ENCODE measurements at places on chromosomes 6 and 20. TPM values are rescaled to one million over a fixed set of nuclear protein-coding genes. Genes with fewer than 3 reads are reported as not detected.

- DNase-seq = no peak
Observed at GRCh38 chr6:90925726-90926125, 338.9 kb upstream of the MAP3K7 start.

Gene APCDD1L
- total RNA-seq = not detected

GRCh38 chr6:119361209-119361608, 11.6 kb upstream of the MAN1A1 start:
- DNase-seq = no peak

Gene TFB1M
- 44.7 TPM for total RNA-seq

- no peak for DNase-seq
Observed at GRCh38 chr6:89267918-89268317, 47.2 kb downstream of the GABRR2 start.

Gene OR2W1
- total RNA-seq = not detected

DNA sequence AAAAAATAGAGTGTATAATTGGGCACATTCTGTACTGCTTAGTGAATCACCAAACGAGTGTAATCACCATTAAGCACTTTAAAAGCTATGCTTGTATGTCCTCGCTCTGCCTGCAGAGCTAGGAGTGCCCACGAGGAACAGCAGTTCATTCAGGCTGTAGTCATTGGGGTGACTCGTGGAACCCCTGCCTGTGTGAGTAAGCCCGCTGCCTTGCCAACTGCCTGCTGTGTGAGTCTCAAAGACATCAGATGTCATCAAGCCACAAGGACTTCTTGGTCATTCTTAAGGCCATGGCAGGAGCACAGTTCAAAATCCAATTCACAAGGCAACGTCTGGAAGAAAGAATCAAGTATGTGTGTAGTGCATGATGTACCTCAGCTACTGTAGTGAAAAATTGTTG, 60.4 kb downstream of the FOXO3 start:
- DNase-seq = no peak

Gene FLRT3
- total RNA-seq = not detected

DNA sequence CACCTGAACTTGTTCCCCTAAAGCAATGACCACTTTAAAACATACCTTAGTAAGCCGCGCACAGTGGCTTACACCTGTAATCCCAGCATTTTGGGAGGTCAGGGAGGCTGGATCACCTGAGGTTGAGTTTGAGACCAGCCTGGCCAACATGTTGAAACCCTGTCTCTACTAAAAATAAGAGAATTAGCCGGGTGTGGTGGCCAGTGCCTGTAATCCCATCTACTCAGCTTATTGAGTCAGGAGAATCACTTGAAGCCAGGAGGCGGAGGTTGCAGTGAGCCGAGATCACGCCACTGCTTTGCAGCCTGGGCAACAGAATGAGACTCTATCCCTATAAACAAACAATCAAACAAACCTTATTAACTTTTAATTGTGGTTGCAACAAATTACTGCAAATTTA, 1.6 kb upstream of the RAET1E start:
- no peak for DNase-seq

- no peak for DNase-seq
Observed at GRCh38 chr6:156396068-156396771, 381.0 kb upstream of the ARID1B start.

GRCh38 chr6:127547215-127547614, 28.1 kb upstream of the MTCL3 start:
- no peak for DNase-seq

- no peak for DNase-seq
Observed at GRCh38 chr6:41798901-41799558, 11.5 kb downstream of the TOMM6 start.

- DNase-seq = no peak
Observed at GRCh38 chr6:11812951-11813350, 34.3 kb upstream of the ADTRP start.

- no peak for DNase-seq
Observed at GRCh38 chr20:36342331-36343120, 36.4 kb downstream of the DLGAP4 start.

Gene PTGIS
- 1.0 TPM for total RNA-seq

GRCh38 chr20:20799716-20800312, 87.4 kb upstream of the RALGAPA2 start:
- DNase-seq = no peak

Gene SLC22A16
- not detected for total RNA-seq

DNA sequence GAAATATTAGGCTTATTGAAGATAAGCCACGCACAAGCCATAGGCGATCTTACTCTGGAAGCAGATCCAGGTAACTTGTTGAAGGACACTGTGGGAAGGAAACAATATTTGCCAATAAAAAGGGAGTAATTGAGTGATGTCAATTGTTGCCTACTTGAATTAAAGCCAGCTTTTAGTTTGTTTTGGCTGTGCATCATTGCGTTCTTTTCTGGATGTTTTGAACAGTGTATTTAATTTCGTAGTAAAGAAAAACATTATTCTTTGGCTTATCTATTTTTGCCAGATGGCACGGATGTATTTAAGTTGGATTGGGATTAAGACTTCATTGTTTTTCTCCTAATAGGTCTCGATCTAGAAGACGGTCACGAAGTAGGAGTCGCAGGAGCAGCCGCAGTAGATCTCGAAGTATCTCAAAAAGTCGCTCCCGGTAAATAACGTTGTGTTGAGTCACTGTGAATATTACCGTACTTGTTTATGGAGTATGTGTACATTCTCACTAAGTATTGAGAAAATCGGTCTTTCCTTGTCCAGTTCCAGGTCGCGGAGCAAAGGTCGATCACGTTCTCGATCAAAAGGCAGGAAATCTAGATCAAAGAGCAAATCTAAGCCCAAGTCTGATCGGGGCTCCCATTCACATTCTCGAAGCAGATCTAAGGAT, 2.6 kb downstream of the SRSF6 start:
- no peak for DNase-seq

Gene TBX18
- not detected for total RNA-seq

DNA sequence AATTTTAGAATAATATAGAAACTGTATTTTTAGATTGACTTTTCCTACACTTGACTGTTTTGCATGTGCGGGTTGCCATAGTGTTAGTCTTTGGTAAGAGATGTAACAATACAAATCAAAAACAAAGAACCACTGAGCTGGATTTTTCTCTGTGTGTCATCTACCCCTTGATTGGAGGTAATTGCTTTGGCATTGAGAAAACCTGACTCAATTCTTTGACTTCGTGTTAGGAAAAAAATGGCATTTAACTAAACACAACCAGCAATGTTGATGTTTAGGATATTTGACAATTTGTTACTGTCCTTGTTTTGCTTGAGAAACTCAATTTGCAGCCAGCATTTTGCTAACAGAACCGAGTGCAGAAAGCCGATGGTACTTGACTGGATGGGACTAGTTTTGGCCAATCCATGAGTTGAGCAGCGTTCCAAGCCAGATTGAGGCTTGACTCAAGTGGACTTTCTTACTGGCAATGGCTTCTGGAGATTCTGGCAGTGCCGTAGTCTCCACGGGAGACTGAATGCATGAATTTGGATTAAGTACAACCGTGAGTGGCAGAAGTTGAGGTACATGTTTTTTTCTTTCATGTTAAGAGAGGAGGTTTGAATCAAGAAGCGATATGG, 17.1 kb downstream of the TPBG start:
- DNase-seq = no peak

DNA sequence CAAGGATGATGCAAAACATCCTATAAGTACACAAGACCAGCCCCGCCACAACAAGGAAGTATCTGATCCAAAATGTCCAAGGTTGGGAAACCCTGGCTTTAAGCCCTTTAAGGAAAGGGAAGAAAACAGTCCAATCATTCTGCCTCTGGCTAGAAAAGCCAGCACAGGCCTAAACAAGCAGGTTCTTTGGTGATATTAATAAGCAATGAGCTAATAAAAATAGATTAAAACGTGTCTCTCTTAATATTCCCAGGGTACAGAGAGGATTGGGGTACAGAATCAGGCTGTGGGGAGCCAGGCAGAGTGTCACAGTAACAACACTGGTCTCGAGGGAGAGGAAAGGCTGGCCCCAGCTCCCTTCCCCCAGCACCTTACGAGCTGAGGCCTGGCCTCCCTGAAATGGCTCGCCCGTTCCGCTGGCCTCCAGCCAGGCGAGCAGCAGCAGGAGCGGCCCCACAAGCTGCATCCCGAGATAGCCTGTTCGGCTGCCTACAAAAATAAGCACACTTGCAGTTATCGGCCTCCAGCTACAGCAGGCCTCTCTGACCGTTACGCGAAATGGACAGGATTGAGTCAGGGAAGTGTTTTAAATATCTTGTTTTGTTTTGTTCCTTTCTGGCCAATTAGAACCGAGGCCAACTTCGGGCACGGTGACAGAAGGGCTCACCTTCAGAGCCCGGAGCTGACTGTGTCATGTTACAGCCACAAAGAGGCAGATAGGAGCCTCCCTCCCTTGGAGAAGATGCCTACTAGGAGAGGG, 4.0 kb upstream of the ZMYND8 start:
- no peak for DNase-seq

DNA sequence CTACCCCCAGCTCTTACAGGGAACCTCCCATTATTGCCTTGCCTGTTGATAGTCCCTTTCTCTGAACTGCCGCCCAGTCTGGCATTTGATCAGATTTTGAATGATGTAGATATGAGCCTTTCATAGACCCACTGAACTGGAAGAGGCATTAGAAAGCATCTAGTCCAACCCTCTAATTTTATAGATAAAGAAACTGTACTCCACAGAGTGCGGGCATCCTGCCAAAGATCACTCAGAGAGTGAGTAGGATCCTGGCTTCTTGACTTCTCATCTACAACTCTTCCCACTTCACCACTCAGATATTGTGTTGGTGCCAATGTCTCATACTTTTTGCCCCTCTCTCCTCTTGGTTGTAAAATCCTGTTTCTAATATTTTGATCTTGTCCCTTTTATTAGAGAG, 179.2 kb upstream of the BMP2 start:
- no peak for DNase-seq

DNA sequence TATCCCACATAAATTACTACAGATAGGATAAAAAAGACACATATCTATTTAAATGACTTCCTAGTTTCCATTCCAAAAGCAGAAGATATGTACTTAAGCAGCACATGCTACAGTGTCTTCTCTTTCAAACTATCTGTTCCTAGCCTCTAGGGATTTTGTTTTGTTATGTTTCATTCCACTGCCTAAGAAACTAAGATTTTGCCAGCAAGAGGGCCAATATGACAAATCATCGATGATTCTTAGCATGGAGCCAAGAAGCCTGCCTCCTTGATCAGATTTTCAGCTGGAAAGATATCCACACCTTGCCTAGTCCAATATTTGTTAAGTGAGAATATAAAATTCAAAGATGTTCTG, 7.0 kb downstream of the SNX5 start:
- no peak for DNase-seq

Gene SIGLEC1
- 0.14 TPM for total RNA-seq

DNA sequence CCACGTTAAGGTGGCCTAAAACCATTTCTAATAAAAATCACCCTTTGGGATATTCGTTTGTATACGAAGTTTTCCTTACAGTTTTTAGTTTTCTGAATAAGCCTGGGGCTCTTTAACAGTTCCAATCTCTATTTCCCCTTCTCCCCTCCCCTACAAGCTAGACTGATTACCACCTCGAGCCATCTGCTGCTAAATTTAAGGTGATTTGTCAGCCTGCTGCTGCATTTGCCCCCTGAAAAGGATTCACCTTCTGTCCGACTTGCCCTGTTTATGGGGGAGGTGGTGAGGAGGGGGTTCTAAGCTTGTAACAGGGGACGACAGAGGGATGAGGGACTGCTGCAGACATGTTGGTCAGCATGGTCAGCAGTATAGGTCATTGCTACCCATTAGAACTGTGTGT, 146.3 kb downstream of the JARID2 start:
- DNase-seq = no peak

DNA sequence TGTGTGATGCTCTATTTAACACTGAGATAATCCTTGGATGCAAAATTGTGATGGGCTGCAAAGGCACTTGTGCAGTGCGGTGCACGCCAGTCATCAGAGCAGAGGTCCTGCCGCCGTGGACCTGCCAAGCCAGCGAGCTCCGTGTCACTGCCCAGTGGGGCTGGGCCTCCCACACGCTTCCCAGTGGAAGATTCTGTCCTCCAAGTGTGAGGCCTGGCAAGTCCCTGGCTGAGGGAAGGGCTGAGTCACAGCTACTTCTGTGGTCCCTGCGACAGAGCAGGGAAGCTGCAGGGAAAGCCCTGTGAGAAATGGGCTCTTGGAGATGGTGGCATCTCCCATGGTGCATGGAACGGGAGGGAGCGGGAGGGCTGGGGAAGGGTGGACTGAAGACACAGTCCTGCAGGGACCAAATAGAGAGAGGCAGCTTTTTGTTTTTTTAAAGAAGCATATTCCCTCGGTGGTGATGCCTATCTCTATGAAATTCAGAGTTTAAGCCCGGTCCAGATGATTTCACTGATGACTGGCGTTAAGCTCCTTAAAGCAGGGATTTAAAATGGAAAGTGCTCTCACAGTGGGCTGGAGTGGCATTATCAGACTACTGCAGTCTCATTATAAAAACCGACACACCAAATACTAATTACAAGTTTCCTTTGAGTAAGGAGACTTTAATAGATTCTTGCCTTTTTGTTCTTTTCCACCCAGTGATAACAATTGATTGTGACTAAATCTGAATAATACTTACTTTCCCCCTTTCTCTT, 413.7 kb downstream of the QKI start:
- no peak for DNase-seq

Gene KIAA0408
- total RNA-seq = 4.4 TPM

GRCh38 chr20:38434301-38434741, 807 bp downstream of the SNHG17 start:
- DNase-seq = no peak

Gene TSPO2
- not detected for total RNA-seq

DNA sequence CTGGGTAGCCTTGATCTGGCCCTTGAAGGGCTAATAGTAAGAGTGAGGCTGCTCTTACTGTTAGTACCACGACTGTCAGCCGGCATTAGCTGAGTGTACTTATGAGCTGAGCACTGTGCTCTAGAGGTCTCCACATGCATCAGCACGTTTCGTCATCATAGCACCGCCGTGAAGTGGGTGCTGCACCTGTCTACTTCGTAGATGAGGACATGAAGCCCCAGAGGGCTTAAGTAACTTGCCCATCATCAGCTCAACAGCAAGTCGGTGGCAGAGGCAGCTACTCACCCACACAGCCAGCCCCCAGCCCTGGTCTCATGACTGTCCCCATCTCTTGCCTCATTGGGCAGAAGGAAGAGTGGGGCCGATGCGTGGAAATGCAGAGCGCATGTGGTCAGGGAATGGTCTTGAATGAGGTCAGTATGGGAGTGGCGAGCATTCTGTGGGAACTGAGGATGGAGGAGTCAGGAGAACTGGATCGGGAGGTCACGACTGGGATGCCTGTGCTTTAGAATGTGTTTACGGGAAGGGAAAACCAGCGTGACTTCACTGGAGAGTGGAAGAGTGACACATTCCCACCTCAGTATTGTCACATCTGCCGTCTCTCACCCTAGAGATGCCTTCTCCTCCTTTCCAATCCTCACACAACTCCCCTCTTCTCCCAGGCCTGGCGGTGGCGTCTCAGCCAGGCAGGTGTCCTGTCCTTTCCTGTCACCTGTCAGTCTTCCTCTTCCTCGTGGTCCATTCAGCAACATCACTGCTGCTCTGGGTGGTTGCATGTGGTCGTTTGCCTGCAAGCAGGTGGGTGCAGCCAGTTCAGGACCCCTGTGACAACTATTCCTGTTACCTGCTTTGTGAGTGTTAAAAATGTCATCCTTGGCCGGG, 6.0 kb downstream of the SYTL3 start:
- DNase-seq = no peak

Measured in activated naive CD4-positive, alpha-beta T cell treated with anti-CD3 and anti-CD28 coated beads, Interleukin-2, amount 50 U/mL, for 72 hours (primary cell).